ENCODE measurements at places on chromosomes 13 and 19. TPM values are rescaled to one million over a fixed set of nuclear protein-coding genes. Genes with fewer than 3 reads are reported as not detected.

Gene LILRA2
- total RNA-seq = not detected

Gene SLITRK6
- not detected for total RNA-seq

Gene SKA3
- total RNA-seq = 2.5 TPM

Gene PROZ
- total RNA-seq = not detected

Gene OCEL1
- 7.0 TPM for total RNA-seq

Gene MEIOSIN
- total RNA-seq = not detected

Gene LRRC25
- total RNA-seq = not detected

Gene SYDE1
- 53.4 TPM for total RNA-seq

Gene FXYD3
- not detected for total RNA-seq

Gene TMEM59L
- total RNA-seq = 0.64 TPM

Gene ANGPTL4
- total RNA-seq = 0.57 TPM

Gene PBX4
- 1.8 TPM for total RNA-seq

Gene IGFL2
- not detected for total RNA-seq

Gene QPCTL
- 16.6 TPM for total RNA-seq

Gene TNFSF13B
- total RNA-seq = 2.5 TPM

Gene TMEM221
- 2.6 TPM for total RNA-seq

Gene ZNF579
- total RNA-seq = 13.3 TPM

Gene GSK3A
- 30.5 TPM for total RNA-seq

Gene INSR
- total RNA-seq = 22.8 TPM

Gene KCNJ14
- 0.96 TPM for total RNA-seq

Gene SLC5A5
- not detected for total RNA-seq

Gene GTPBP3
- 19.3 TPM for total RNA-seq

Gene B3GNT8
- not detected for total RNA-seq

Gene TTYH1
- total RNA-seq = not detected
